Camera-type eye (tissue), 1 donor: ENCODE measurements at places on chromosomes 6 and 20. TPM values are rescaled to one million over a fixed set of nuclear protein-coding genes. Genes with fewer than 3 reads are reported as not detected.

Gene CHRNA4
- total RNA-seq, result 12.0 TPM

Gene EPHA7
- total RNA-seq, result 39.6 TPM

Gene C6orf15
- total RNA-seq, result not detected

Gene STX11
- total RNA-seq, result 2.2 TPM

Gene POM121L2
- not detected for total RNA-seq

Gene GRIK2
- total RNA-seq, result 88.6 TPM

Gene KCNK15
- total RNA-seq, result 1.4 TPM

Gene MYB
- total RNA-seq, result 39.5 TPM

Gene DDX43
- 0.27 TPM for total RNA-seq

Gene SLCO4A1
- 8.0 TPM for total RNA-seq

Gene TCP11
- 0.99 TPM for total RNA-seq

Gene B3GAT2
- 15.0 TPM for total RNA-seq

Gene SYCP2
- 5.4 TPM for total RNA-seq

Gene ULBP3
- total RNA-seq, result 4.2 TPM

Gene OR12D3
- not detected for total RNA-seq

Gene RAMACL
- total RNA-seq, result 5.2 TPM

Gene ELOVL2
- total RNA-seq, result 19.6 TPM

Gene ADAM33
- 42.6 TPM for total RNA-seq

Gene LST1
- total RNA-seq, result 11.2 TPM

Gene IMPG1
- 68.0 TPM for total RNA-seq

Gene FBXO5
- total RNA-seq, result 15.3 TPM

Gene RAET1E
- total RNA-seq, result 0.22 TPM

Gene GPR63
- total RNA-seq, result 5.6 TPM
